ENCODE measurements at places on chromosomes 12 and 14.
A peak's percentile ranks its signal among the peaks of the same experiment; 100 is the strongest.

DNA sequence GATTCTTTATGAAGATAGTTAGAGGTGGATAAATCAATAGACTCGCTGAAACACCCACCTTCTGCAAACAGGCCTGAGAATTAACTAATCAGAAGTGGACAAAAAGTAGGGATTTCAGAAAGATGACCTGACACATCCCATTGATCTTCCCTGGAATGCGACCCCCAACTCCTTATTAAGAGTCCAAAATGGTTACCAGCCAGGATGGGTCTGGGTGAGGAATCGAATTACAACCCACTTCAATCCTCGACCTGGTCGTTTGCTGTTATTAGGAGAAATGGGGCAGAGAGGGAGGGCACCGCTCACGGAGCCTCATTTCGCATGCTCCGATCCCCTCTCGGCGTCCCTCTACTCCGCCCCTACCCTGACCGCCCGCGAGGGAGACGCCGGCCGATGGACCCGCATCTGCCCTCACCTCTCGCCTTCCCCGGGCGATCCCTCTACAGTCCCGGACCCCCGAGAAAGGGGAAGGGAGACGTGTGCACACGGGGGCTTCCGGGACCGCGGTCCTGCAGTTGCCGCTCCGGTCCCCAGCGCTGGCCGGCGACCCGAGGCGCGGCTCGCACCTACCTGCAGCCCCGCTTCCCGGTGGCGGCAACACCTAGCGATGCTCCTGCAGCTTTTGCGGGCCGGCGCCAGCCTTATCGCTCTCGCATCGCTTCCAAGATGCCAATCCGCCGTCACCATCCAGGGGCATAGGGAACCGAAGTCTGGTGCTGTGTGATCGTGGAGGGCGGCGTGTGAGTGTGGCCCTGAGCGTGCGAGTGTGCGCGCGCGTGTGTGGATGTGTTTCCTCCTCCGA lies 69.3 kb upstream of the USP15 start:
- DNase-seq: peak; percentile 47

- DNase-seq: no peak
These were observed 8.6 kb downstream of the DLK1 start for GRCh38 chr14:100735271-100735670.

DNA sequence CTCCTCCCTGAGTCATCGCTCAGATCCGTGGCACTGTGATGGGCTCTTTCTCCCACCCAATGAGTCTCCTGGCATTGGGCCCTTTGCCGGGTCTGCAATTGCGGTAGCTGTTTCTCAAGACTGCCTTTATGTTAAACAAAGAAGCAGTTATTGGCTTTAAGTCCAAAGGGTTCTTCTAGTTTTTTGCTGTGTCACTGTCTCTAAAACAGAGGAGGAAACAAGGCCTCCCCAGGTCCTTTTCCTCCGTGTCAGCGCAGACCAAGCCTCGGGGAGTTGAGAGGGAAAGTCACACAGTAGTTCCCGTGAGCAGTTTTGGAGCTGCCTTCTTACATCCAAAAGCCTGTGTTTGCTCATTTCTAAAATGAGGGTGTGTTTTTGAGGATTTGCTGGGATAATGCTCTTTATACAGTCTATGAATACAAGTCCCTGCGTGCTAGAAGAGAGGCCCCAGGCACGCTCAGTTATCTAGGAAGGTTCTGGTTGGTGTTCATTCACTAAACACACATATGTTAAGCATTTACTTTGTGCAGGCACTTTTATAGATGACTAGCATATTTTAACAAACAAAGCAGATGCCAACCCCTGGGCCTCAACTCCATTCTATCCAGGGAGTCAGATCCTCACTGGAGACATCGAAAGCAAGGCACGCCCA lies 126.0 kb upstream of the PZP start:
- no peak for DNase-seq

DNA sequence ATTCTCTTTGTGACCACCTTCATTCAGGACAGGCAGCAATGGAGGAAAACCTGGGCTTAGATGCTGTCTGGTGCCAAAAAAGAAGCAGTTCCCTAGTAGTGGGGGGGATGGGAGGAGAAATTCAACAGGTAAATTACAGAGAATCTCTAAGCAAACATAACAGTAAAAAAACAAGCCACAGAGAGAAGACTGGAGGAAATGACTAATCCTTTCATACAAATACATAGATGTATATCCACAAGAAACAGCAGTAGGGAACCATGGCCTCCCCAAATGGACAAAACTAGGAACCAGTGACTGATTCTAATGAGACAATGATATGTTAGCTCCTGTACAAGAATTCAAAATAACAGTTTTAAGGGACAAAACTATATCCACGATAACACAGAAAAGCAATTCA lies 513.0 kb downstream of the NAV3 start:
- DNase-seq: no peak

DNA sequence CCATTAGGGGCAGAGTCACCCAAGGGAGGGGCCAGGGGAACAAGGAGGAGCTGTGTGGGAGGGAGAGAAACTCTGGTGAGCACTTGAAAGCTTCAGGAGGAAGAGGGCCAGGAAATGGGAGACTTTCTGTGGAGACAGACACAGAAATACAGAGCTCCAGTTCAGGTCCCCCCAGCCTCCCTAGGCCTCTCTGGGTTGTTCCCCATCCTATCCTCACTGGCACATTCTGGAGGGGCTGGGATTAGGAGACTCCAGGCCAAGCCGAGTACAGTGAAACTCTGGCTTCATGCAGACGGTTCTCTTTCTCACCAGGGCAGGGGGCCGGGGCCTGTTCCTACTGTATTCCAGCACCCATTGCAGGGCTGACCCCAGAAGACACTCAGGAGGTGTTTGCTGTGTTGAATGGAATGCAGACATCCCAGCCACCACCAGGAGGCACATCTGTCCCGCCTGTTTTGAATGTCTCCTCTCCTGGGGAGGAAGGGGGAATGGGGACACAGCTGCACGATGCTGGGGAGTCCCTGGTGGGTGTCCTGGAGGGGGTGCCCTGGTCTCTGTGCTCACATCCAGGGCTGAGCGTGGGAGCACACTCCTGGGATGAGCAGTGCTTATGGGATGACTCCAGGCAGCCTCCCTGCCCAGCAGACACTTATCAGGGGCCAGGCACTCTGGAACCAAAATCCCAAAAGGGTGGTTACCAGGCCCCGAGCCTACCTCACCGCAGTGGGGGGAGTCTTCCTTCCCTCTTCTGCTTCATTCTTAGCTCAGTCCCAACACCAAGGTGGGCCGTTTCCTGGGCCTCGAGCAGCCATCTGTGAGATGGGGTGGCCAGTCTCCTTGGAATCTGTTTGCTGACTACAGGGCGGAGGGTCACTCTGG lies 5.5 kb upstream of the KRT84 start:
- peak; percentile 56 for DNase-seq

DNA sequence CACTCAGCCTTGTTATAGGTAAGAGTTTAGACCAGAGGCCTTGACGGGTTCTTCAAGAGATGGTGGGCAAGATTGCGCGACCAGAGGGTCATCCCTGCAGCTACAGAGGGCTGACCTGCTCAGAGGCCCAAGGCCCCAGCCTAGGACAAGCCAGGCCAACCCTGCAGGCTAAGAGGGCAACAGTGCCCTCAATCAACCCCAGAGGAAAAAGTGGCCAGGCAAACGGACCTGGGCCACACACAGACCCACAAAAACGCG lies 1.3 kb downstream of the SSH1 start:
- DNase-seq: no peak

GRCh38 chr14:91961297-91962220 lies 14.1 kb upstream of the FBLN5 start:
- no peak for DNase-seq

DNA sequence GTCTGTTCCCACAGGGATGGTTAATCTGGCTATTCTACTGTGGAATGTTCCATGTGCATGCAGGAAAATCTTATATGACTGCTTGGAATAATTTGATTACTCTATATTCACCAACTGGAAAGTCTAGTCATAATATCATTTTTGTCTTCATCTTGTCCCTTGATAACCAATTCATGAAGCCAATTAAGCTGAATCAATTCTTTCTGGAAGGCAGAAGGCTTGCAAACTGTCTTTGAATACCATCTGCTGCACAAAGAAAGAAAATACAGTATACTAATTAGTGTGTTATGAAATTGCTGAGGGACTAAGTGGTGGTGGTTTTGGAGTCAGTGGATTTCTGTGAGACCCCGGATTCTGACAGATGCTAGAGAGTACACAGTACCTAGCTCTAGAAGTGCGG lies 546.5 kb upstream of the MIS18BP1 start:
- no peak for DNase-seq

DNA sequence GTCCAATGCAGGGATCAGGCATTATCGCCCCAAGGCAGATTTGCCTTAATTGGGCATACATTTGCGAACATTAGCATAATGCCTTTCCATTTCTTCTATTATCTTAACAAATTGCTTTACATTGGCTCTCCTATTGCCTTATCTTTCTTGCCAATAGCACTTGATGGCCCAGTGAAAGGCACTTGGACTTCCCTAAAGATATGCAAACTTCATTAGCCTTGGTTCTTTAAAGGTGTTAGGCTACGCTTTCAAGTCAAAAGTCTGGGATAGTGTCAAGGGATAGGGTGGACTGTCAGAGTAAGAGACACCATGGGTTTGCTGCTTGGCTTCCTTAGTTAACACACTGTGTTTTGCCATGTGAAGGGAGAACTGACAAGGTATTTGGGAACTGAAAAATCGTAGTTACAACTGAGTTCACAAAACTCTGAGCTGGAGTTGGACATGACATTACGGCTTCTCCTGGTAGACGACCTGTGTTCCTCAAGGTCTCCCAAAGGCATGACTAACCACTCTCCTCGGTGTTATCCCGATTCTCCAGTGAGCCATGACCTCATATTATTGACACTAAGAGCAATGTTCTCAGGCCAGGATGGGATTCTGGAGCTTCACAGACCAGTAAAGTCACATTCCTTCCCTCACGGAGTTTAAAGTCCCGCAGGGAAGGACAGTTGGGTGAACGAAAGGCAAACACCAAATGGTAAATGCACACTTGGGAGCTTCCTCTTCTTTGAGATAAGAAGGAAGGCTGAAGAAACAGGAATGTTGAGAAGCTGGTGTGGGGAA lies 65.2 kb downstream of the TBC1D30 start:
- no peak for DNase-seq

- DNase-seq: no peak
These were observed 40.3 kb upstream of the SLC24A4 start for GRCh38 chr14:92282669-92283068.

DNA sequence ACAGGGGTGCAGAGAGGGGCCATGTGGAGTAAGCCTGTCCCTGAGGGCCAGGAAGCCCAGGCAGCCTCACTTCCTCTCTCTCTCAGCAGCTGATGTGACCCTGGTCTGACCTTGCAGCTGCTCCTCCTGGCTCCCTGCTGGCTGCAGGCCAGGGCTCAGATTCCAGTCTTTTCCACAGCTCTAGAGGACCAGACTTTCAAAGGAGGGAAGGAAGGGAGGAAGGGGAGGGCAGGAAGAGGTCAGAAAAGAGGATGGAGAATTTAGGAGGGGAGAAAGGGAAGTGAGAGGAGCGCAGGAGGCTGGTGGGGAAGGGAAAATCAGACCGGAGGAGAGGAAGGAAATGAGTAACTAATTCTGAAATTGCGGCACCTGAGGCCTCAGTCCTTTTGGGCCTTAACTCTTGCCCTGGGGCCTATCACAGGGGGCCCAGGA lies 40.9 kb upstream of the VASH1 start:
- no peak for DNase-seq

GRCh38 chr12:67621926-67622325 lies 26.6 kb upstream of the DYRK2 start:
- no peak for DNase-seq

DNA sequence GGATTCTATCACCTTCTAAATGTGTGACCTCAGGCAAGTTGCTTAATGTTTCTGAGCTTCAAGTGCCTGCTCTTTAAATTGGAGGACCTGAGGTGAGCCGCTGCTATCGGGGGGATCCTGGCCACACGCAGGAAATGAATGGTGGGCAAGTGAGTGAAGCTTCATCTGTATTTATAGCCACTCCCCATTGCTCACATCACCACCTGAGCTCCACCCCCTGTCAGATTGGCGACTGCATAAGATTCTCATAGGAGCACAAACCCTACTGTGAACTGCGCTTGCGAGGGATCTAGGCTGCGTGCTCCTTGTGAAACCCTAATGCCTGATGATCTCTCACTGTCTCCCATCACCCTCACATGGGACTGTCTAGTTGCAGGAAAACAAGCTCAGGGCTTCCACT lies 158.6 kb upstream of the CCND2 start:
- no peak for DNase-seq

GRCh38 chr14:95922080-95922479 lies 45.4 kb downstream of the TUNAR start:
- DNase-seq: no peak

- no peak for DNase-seq
These were observed 618.1 kb downstream of the MED13L start for GRCh38 chr12:115659422-115659821.

GRCh38 chr14:25247609-25248008 lies 197.7 kb upstream of the STXBP6 start:
- DNase-seq: no peak

DNA sequence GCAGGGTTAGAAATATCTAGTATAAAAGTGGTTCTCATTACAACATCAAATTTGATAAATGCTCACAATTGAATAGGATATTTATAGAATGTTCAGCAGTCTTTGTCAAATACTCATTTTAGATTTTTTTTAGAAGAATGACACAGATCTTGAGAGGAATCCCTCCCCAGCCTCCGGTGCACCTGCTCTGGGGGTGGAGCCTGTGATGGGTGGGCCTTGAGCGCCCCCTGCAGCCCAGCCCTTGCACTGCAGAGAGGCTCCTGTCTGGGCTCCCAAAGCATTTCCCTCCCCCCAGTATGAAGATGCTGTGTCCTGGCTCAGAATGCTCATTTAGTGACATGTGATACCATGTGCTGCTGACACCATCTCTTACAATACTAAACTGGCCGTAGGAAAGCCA lies 792.3 kb downstream of the TMEM121 start:
- no peak for DNase-seq

DNA sequence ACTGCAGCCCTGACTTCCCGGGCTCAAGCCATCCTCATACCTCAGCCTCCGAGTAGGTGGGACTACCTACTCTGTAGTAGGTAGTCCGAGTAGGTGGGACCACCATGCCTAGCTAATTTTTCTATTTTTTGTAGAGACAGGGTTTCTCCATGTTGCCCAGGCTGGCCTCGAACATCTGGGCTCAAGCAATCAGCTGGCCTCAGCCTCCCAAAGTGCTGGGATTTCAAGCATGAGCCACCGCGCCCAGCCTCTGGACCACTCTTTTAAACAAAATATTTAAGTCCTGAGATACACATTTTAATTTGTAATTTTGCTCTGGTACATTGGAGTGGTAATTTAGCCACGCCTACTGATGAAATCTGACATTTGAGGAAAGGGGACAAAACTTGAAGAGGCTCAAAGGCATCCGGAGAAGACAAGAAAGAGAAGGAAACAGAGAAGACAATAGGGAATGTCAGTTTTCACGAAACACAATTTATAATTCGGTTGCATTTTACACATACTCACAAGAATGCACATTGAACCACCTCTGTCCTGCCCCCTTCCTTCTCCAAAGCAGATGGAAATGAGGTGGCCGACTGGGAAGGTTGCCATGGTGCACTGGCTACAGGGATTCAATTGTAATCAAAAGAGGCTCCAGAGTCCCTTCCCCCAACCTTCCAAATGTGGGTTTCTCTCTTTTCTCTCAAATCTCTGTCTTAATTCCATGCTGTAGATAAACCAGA lies 9.7 kb upstream of the TUBA1A start:
- DNase-seq: no peak

All from D341Med (cell line).